ENCODE measurements at places on chromosomes 7 and 10.

DNA sequence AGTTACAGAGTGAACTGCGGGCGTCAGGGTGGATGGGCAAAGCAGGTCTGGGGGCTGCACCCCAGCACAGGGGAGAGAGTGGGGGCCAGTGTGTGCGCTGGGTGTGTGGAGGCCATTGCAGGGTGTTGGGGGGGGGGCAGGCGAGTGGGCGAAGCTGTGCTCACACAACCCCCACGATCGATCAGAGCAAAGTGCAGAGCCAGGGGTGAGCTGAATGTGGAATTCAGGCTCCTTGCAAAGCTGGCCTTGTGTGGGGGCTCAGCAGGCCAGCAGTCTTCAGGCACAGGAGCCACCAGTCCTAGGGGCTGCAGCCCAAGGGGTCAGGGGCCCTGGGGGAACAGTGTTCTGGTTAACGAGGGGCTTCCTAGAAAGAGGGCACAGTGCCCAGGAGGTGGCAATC, 862 bp upstream of the SHH start:
- no peak for DNase-seq

DNA sequence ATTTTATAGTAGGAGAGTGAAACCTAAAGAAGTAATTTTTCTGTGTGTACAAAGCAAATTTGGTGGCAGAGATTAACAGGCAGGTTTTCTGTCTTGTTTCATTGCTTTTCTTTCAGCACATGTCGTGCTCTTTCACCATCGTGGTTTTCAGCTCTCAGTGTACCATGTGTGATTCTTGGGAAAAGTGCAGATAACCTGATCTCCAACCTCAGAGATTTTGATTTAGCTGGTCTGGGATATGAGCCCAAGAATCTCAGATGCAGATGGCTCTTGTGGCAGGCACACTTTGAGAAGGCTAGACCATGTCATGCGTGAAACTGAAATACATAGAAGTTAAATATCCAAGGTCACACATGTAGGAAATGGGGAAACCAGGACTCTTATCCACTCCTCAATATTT, 317.4 kb downstream of the EXOC4 start:
- DNase-seq = no peak

DNA sequence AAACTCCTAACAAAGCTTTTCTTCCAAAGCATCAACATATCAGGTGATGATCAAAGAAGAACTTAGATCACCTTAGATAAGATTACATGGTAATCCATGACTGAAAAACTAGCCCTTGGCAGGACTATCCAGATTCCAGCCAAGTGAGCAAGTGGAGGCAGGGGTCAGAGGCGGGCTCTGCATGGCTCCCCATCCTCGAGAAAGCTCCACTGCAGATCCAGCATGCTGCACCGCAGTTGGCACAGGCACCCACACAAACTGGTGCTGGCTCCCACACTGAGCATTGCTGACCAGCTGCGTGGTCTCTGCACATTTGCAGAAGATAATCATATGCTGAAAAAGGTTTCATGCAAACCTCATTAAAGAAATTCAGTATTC, 10.1 kb downstream of the PSAP start:
- DNase-seq = no peak

GRCh38 chr7:116122972-116123595, 87.3 kb upstream of the TES start:
- peak; percentile 50 for DNase-seq

DNA sequence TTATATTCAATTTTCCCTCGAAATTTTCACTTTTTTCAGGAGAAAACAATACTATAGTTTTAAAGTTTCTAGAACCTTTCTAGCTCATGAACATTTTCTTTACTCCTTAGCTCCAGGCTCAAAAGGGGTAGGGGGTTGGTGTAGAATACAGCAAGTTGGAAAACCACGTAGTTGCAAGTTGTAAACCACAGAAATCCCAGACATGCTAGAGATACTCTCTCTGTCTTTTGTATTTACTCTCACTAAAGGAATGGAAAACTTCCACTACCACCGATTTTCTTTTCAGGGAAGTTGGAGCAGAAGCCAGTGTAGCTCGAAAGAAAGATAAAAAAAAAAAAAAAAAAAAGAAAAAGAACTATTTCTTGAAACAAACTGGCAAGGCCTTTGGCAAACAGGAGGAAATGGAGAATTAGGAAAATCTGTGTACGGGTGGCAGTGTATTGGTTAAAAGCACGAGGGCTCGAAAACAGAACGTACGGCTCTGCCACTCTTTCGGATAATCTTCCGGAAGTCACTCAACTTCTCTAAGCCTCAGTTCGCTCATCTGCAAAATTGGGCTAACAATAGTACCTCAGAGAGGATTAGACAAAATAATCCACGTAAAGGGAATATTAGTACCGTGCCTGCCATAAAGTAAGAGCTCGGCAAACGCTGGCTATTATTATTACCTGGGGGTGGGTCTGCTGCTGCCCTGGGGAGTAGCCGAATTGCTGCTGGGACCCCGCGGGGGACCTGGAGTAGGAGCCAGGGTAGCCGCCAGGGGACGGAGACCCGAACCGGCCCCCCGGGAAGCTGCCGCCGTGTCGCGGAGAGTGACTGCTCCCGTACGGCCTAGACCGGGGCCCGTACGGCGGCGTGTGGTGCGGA, 628 bp downstream of the MPLKIP start:
- DNase-seq = peak; percentile 24

DNA sequence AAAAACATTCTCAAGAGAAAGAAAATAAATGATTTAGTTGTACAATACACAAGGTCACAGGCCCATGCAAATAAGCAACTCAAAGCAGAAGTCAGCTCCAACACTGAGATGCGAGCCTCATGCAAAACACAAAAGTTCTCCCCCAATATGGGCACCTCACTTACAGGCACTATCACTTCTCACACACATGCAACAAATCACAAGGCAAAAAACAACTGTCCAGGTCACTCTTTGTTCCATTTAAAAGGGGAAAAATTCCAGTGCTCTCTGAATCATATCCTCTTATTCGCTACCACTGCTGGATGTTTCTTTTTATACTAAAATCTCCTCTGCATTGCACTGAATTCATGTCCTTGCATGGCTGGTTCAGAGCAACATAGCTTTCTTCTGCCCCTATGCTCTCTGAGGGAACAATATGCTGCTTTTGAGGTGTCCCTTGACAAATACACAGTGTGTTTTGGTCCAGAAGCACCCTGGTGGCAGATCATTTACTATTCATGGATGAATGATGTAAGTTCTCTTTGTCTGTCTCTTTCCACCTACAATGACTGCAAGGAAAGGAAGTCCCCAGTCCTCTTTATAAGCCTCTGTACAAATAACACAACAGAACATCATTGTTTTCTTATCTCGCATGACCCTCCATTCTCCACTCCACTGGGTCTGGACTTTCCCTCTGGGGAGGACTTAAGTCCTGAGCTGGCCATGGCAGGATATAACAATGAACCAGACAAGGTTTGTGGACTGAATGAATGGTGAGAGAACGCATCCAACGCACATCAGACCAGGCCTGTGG, 85.4 kb upstream of the GSDME start:
- DNase-seq = no peak

DNA sequence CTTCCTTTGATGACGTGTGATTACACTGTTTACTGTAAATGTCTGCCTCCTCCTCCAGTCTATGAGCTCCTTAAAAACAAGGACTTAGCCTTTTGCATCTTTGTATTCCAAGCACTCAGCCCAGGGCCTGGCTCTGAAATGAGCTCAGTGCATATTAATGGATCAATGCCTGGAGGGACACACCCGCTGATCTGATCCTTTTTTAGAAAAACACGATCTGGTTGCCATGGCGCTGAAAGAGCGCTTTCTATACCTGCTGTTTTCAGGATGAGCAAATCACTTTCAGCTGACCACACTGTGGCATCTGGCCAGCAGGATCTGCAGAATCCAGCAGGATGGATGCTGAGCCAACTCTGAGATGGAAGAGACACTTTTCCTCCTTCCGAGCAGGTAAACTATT, 37.8 kb upstream of the GARS1 start:
- no peak for DNase-seq

DNA sequence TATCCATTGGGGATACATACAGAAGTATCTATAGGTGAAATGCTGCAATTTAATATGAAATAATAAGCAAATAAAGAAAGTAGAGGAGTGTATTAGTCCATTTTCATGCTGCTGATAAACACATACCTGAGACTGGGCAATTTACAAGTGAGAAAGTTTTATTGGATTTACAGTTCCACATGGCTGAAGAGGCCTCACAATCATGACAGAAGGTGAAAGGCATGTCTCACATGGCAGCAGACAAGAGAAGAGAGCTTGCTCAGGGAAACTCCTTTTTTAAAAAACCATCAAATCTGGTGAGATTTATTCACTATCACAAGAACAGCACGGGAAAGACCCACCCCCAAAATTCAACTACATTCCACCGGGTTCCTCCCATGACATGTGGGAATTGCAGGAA, 82.8 kb upstream of the TRIM24 start:
- DNase-seq = no peak

DNA sequence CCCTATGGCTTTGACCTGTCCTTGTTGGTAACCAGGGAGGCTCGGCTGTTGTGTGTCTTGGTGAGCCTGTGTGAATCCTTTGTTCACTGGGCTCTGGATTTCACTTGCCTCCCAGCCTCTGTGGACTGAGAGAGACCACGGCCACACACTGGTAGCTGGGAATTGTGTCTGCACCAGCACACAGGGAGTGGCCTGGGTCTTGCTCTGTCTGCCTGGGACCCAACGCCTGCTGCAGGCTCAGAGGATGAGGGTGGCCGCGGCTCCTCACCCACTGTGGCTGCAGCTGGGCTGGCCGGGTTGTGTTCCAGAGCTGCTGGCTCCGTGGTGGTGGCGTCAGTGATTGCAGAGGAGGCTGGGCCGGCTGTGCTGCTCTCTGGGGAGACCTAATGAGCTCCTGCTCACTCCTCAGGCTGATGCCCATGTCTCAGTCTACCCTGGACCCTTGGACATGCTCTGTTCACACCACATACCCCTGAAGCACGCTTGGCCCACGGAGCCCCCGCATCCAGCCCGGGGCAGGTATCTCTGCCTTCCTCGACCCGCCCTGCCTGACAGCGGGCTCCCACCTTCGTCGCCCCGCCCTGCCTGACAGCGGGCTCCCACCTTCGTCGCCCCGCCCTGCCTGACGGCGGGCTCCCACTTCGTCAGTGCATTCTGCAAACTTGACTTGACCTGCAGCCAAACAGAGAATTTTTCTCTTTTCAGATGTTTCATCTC, 328.5 kb downstream of the ADARB2 start:
- DNase-seq = no peak

DNA sequence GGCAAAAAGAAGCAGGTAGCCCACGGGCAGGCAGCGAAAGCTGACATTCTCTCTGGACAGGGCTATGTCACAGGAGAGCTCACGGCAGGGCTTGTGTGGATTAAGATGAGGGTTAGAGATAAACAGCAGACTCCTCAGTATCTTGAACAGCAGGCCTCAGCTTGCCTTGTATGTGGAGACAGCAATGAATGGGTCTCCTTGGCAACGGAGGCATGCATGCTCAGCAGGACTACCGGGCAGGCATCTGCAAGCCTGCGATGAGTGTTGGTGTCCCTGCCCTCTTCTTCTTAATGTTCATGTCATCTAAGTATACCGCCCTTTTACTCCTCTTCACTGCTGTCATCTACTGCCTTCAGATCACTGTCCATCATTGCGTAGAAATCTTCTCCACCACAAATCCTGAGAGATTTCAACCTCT, 81.9 kb upstream of the C1GALT1 start:
- no peak for DNase-seq

GRCh38 chr10:121910673-121911420, 17.0 kb downstream of the ATE1 start:
- DNase-seq = no peak

- no peak for DNase-seq
These were observed 473 bp downstream of the ADCK2 start for GRCh38 chr7:140673063-140673773.

DNA sequence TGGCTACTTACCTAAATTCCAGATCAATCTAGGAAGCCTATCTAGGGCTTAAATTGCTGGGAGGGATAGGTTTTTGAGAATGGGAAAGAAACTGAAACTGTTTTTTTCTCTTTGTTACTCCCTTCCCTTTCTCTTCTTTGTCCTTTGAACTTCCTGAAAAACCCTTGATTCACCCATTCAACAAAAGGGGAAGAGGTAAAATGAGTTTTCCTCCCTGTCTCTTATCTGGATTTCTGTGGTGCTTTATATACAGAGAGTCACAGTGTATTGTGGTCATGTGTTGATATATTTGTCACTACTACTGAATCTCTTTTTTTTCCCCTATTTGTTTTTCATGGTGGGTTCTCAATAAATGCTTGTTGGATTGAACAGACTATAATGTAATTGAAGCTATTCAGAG, 19.8 kb upstream of the NUP205 start:
- peak; percentile 84 for DNase-seq

- DNase-seq = no peak
These were observed 99.0 kb downstream of the PON1 start for GRCh38 chr7:95225301-95225700.

DNA sequence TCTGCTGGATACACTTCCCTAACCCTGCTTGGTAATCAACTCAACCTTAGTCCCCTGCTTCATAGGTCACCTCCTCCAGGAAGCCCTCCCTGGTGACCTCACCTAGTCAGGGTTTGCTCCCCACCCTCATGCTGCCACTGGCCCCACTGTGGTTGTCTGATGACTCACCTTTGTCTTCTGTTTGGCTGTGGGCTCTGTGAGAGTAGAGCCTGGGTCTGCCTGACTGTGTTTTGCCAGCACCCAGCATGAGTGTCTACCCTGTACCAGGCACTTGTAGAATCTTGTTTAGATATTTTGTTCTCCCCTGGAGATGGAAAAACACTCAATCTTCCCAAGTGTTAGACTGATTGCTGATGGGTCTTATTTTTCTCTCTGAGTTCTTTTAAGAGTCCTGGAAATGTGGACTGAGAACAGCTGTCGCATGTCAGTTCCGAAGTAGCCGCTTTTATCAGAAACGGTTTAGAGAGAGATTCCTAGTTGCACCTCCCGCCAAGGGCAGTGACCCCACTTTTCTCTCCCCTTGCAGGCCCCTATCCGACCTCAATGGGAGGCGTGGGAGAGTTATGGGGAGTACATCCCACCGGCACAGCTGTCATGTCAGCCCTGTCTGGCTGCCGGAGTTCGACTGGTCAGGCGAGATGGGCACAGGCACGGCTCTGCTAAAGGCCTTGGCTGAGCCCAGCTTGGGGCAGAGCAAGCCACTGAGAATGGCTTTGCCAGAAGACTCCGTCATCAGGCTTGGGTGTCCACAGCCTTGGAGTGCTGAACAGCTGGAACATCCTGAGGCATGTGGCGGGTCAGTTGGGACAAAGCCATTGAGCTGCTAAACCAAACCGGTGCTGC, 134.3 kb downstream of the GRK5 start:
- DNase-seq = peak; percentile 36

- no peak for DNase-seq
These were observed 15.6 kb downstream of the CXCL12 start for GRCh38 chr10:44369296-44369695.

- DNase-seq = no peak
These were observed 63.7 kb upstream of the PRR15 start for GRCh38 chr7:29499932-29500331.

GRCh38 chr10:79203014-79203644, 134.4 kb downstream of the ZMIZ1 start:
- no peak for DNase-seq

DNA sequence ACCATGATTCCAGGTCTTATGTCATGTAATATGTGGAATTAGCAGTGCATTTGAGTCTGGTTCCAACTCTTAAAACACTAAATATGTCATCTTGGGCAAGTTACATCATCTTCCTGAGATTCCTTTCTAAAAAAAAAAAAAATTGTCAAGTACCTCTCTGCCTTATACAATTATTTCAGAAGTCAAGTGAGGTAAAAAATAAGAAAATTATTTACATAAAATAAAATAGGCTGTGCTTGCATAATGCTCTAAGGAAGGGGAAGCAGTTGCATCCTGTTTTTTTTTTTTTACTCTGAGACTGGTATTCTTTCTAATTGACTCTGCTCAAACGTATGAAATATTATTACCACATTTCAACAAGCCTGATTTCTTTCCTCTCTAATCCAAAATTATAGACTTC, 55.1 kb upstream of the SEMA3A start:
- DNase-seq = peak; percentile 67

Data from MV-4-11 (cell line).